Vagina (tissue), 2 donors: ENCODE measurements at places on chromosomes 4 and X. TPM values are rescaled to one million over a fixed set of nuclear protein-coding genes. Genes with fewer than 3 reads are reported as not detected.

- no peak for DNase-seq
- H3K4me1 ChIP-seq: no peaks in the 10 kb centered on the region
- no peak overlapping the region for H3K27ac ChIP-seq
Observed at GRCh38 chr4:158644356-158644755, 27.3 kb downstream of the C4orf46 start.

The MAML3 gene
- 16.2 TPM for total RNA-seq

GRCh38 chr4:113893546-113893945, 85.9 kb downstream of the ARSJ start:
- no peak overlapping the region for H3K4me3 ChIP-seq
- DNase-seq: no peak
- H3K4me1 ChIP-seq: no peaks in the 10 kb centered on the region
- no peaks in the 10 kb centered on the region for H3K27me3 ChIP-seq
- H3K36me3 ChIP-seq: no peaks in the 10 kb centered on the region
- no peak overlapping the region for H3K27ac ChIP-seq

DNA sequence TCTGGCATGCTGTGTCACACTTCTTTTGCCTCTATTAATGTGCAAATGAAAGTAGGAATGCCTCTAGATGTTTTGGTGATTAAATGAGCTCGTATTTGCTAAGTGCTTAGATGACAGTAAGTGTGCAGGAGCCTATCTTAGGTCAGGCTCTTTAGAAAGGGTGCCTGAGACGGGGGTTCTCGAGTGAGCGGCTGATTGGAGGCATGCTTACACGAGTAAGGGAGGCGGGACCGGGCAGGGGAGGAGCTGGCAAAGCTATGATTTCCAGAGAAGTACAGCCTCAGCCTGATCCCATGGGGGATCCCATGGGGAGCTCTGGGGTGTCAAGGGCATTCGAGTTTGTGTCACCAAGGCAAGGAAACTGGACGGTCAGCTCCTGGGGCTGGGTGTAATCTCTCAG, 44.8 kb downstream of the CLDN34 start:
- DNase-seq: no peak
- no peaks in the 10 kb centered on the region for H3K36me3 ChIP-seq
- no peak overlapping the region for H3K4me3 ChIP-seq
- no peaks in the 10 kb centered on the region for H3K4me1 ChIP-seq

The SLC38A5 gene
- total RNA-seq: 15.5 TPM

- H3K36me3 ChIP-seq: no peaks in the 10 kb centered on the region
- H3K27ac ChIP-seq: no peak overlapping the region
- no peak for DNase-seq
- no peaks in the 10 kb centered on the region for H3K27me3 ChIP-seq
- no peak overlapping the region for H3K4me3 ChIP-seq
Observed at GRCh38 chrX:21699136-21699535, 41.0 kb upstream of the KLHL34 start.

The PNCK gene
- 9.3 TPM for total RNA-seq
